ENCODE measurements at places on chromosomes 4 and X. TPM values are rescaled to one million over a fixed set of nuclear protein-coding genes. Genes with fewer than 3 reads are reported as not detected.

Gene PHOX2B
- total RNA-seq, result not detected

DNA sequence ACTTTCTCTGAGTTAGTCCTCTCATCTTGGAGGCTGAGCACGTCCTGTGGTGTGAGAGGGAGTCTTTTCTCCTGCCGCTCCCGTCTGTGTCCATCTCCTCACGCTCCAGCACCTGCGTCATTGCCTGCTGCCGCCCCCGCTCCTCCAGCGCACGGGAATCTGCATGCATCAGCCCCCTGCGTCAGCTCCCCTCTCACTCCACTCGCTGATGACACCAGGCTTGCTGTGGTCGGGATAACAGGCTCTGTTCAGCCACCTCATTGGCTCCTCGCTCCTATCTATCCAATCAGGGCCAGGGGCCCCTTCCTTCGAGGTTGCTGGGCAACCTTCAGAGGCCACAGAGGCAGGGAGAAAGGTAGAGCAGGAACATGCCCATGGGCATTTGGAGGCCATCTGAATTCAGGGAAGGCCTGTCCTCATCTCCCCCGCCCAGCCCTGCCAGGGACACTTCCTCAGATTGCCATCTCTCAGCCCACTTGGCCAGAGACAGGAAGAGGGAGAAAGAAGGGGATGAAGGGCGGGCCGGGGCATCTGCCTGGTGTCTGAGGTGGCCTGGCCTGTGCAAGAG, 9.3 kb downstream of the ZNF185 start:
- no peak for DNase-seq

- DNase-seq, result no peak
These were observed 56.6 kb downstream of the SPRY1 start for GRCh38 chr4:123453061-123453680.

GRCh38 chrX:154396973-154397887, 947 bp upstream of the RPL10 start:
- peak; percentile 84 for DNase-seq

DNA sequence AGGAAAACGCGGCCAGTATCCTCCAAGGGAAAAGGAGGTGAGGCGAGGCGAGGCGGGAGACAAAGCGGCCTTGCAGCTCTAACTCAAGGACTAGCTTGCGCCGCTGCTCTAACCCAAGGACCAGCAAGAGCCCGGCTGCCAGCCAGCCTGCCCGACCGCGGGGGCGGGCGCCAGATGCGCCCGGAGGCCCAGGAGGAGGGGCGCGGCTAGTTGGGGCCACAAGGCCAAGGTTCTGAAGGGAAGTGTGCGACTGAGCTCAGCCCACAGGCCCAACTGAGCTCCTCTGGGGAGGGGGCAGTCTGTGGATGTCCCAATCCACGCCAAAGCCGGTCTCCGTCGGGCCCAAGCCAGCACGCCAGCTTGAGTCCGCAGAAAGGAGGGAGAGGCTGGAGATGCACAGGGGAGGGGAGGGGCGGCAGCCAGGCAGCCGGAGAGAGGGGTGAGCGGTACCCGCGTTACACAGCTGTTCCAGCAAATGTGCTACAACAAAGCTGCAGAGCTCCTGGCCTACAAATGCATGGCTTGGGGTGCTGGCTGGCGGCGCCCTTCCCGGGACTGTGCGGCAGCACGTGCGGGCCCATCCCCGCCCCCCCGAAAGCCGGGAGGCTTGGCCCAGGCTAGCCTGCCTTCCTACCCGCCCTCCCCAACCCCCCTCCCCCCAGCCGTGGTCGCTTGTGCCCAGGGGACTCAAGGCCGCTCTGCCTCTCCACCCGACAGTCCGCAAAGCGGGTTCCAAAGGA, 637 bp downstream of the AMER1 start:
- no peak for DNase-seq

GRCh38 chrX:22177950-22178515, 94.7 kb upstream of the CBLL2 start:
- DNase-seq, result no peak

- DNase-seq, result no peak
These were observed 28.2 kb upstream of the RPS6KA3 start for GRCh38 chrX:20294957-20295356.

- no peak for DNase-seq
These were observed 10.2 kb upstream of the YIPF6 start for GRCh38 chrX:68488657-68489056.

Data from PC-9 (cell line).